ENCODE measurements at places on chromosomes 2 and 18. TPM values are rescaled to one million over a fixed set of nuclear protein-coding genes. Genes with fewer than 3 reads are reported as not detected.

The MCM6 gene
- total RNA-seq = 111 TPM

The MC4R gene
- not detected for total RNA-seq

The ANKRD44 gene
- total RNA-seq = 22.2 TPM

The DSG4 gene
- total RNA-seq = not detected

The COL6A3 gene
- total RNA-seq = 0.86 TPM

The SP140 gene
- 1.0 TPM for total RNA-seq

The MEP1B gene
- 0.26 TPM for total RNA-seq

The TRIP12 gene
- total RNA-seq = 263 TPM

The PEX13 gene
- total RNA-seq = 22.5 TPM

The GPR45 gene
- total RNA-seq = not detected

The COL3A1 gene
- total RNA-seq = 23.7 TPM

The SLC40A1 gene
- 1.5 TPM for total RNA-seq

The TMEM247 gene
- not detected for total RNA-seq

The TMEM178A gene
- total RNA-seq = 0.21 TPM

The SPP2 gene
- not detected for total RNA-seq

The KCNIP3 gene
- 0.24 TPM for total RNA-seq

The CYTIP gene
- not detected for total RNA-seq

The GPR75 gene
- 4.8 TPM for total RNA-seq

The ASXL3 gene
- 0.11 TPM for total RNA-seq

The MAL gene
- total RNA-seq = not detected

The PLGLB2 gene
- total RNA-seq = 1.2 TPM

The C2orf80 gene
- total RNA-seq = not detected

The TOGARAM2 gene
- total RNA-seq = 0.75 TPM

The OTOS gene
- not detected for total RNA-seq

The DYNC2LI1 gene
- total RNA-seq = 21.3 TPM

The ADD2 gene
- 6.6 TPM for total RNA-seq

The ANKRD30B gene
- total RNA-seq = not detected

The CNOT9 gene
- total RNA-seq = 92.3 TPM

The CREG2 gene
- not detected for total RNA-seq

The SLC16A14 gene
- 3.0 TPM for total RNA-seq

The ANKRD30BL gene
- 2.2 TPM for total RNA-seq

The SERPINB11 gene
- not detected for total RNA-seq

The OSBPL6 gene
- total RNA-seq = 19.3 TPM

The RGPD3 gene
- 0.57 TPM for total RNA-seq

The CTNNA2 gene
- total RNA-seq = not detected

The LOXHD1 gene
- 25.5 TPM for total RNA-seq

The MOGAT1 gene
- not detected for total RNA-seq

The C2orf92 gene
- total RNA-seq = 2.4 TPM

The RPRM gene
- not detected for total RNA-seq

The CTAGE1 gene
- not detected for total RNA-seq

The RGPD6 gene
- total RNA-seq = 30.8 TPM

The GPD2 gene
- total RNA-seq = 39.4 TPM

The LIMS3 gene
- total RNA-seq = 2.7 TPM

The AQP12B gene
- total RNA-seq = not detected
